GM12864 (cell line): ENCODE measurements at places on chromosomes 6 and 20.
A peak's percentile ranks its signal among the peaks of the same experiment; 100 is the strongest.

- DNase-seq, result no peak
Observed at GRCh38 chr20:13101706-13102105, 92.9 kb downstream of the SPTLC3 start.

- no peak for DNase-seq
Observed at GRCh38 chr6:37314487-37315156, 39.2 kb upstream of the RNF8 start.

DNA sequence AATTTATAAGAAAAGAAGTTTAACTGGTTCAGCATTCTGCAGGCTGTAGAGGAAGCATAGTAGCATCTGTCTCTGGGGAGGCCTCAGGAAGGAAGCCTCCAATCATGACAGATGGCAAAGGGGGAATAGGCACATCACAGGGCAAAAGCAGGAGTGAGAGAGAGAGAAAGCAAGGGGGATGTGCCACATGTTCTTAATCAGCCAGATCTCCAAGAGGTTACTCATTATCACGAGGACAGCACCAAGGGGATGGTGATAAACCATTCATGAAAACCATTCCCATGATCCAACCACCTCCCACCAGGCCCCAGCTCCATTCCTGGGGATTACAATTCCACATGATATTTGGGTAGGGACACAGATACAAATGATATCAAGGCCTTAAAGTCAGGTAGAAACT lies 217.5 kb upstream of the TCF21 start:
- DNase-seq, result no peak

DNA sequence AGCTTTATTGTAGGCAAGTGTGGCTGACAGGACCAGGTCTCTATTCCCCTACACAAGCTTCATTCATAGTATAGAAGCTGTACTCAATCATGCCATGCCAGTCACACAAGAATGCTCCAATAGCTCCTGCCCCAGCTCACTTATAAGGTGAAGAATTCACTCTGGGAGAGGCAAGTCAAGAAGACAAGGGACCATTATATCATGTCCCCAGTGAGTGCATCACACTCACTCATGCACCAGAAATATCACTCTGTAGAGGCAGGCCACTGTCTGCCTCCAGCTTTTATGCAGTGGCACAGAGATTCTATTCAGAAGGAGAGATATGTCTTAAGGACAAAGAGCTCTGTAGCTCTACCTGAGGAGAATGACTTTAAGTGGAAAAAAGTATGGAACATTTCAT lies 263.2 kb downstream of the GJA1 start:
- DNase-seq, result no peak

GRCh38 chr20:25239387-25240370 lies 8.2 kb upstream of the PYGB start:
- no peak for DNase-seq

GRCh38 chr6:135465307-135465706 lies 32.2 kb downstream of the AHI1 start:
- no peak for DNase-seq

DNA sequence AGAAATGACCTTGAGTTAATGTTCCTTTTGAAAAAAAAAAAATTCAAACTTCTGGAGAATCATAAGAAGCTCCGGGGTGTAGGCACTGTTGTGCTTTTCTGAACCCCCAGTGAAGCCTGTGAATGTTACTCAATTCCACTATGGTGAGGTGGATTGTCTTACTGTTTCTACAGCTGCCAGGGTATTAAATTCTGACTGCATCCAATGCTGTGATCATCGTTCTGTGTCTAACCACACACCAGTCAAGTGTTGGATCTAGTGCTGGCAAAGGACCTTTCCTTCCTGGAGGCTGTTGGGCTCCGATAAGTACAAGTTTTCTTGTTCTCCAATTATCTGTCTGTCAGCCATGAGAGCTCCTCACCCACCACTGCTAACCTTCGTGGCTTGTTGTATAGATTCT lies 162.0 kb upstream of the EPHA7 start:
- no peak for DNase-seq

DNA sequence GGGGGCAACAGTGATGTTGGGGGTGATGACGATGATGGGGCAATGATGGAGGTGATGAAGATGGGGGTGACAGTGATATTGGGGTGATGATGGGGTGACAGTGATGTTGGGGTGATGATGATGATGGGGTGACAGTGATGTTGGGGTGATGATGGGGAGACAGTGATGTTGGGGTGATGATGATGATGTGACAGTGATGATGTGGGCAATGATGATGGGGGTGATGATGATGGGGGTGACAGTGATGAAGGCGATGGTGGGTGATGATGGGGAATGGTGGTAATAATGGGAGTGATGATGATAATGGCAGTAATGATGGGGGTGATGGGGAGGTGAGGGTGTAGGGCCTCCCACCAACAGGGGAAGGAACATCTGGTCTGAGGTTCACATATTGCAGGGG lies 150.6 kb downstream of the ERMARD start:
- DNase-seq, result no peak

- no peak for DNase-seq
Observed at GRCh38 chr20:15613530-15613929, 959.7 kb downstream of the KIF16B start.

DNA sequence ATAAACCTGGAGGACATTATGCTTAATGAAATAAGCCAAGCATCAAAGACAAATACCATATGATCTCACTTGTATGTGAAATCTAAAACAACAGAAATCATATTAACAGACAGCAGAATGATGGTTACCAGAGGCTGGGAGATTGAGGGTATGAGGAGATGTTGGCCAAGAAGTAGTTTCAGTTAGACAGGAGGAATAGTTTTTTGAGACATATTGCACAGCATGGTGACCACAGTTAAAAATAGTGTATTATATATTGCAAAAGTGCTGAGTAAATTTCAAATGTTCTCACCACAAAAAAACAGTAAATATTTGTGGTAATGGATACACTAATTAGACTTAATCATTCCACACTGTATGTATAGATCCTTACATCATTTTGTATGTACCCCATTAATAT lies 1.8 kb downstream of the GABRR1 start:
- DNase-seq, result no peak

GRCh38 chr6:143260857-143261256 lies 189.6 kb downstream of the ADAT2 start:
- DNase-seq, result no peak

GRCh38 chr6:106630366-106630765 lies 988 bp downstream of the QRSL1 start:
- DNase-seq, result no peak

- no peak for DNase-seq
Observed at GRCh38 chr6:97423190-97423589, 140.2 kb upstream of the MMS22L start.

DNA sequence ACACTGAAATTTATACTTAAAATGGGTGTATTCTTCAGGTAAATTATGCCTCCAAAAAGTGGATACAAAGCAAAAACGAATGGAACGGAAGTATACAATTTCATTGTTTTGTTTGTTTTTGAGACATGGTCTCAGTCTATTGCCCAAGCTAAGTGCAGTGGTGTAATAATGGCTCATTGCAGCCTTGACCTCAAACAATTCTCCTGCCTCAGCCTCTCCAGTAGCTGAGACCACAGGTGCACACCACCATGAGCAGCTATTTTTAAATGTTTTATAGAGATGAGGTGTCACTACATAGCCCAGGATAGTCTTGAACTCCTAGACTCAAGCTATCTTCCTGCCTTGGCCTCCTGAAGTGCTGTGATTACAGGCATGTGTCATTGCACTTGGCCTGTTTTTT lies 122.2 kb downstream of the MAN1A1 start:
- no peak for DNase-seq

DNA sequence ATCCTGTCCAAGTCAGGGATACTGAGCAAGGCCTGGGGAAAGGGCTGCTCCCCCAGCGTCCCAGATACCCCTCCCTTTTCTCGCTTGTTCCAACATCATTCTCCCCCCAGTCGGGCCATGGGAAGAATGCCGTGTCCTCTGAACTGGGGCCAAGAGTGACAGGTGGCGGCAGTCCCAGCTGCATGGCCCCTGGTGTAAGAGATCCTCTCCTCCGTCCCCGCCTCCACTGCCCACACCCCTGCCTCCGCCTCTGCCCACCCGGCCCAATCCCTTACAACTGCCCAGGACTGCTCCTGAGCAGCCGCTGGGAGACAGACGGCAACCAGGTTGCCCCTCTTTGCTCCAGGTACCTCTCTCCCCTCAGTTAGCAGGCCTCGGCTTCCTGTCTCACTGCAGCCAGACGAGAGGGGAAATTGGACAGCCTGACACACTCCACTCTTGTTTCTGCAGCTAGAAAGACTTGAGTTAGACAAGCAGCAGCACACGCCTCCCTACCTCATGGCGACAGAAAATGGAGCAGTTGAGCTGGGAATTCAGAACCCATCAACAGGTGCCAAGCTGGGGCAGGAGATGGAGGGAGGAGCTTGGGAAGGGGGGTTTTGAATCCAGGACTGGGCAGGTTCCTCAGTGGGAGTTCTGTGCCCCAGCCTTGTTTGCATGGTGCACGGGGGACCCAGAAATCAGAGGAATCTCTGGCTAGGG lies at the start of gene MYLK2:
MYLK2 (plus strand) TSS at position 274 of the 702 bp plus-strand sequence; CDS start at position 499, 225 bp downstream.
- no peak for DNase-seq

- DNase-seq, result no peak
Observed at GRCh38 chr20:31758991-31759390, 19.9 kb downstream of the TPX2 start.

DNA sequence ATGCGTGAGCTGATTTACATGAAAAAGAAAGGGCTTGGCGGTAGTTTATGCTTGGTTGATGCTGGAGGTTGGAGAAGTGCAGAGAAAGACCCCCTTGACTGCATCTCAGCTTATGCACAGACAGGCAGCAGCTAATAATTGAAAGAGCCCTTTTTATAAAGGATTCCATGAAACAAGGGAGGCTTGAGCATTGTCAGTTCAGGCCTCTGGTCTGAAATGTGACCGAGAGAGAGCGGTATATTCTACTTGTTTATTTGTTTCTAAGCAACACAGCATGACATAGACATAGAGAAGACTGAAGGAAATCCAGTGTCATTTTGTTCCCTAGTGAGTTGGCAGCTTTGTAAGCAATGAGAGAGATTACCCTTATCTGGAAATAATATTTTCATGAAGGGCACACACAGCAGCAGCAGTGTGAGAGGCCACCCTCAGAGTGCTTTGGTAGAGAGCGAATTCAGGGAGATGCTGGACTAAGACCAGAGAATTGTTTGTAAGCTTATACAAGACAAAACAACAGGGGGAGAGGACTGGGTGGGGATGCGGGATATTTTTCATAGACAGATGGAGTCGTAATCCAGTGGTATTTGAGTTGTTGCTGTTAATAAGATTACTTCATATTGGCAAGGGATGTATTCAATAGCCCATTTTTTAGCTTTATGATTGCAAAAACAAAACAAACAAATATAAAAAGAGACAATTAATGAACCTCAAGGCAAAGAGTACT lies 34.6 kb upstream of the LAMA2 start:
- DNase-seq, result no peak

GRCh38 chr20:3924304-3925112 lies 35.3 kb downstream of the PANK2 start:
- DNase-seq, result no peak

- DNase-seq, result no peak
Observed at GRCh38 chr20:16974855-16975162, 226.7 kb downstream of the OTOR start.

GRCh38 chr6:6196762-6197161 lies 123.7 kb downstream of the F13A1 start:
- DNase-seq, result no peak

DNA sequence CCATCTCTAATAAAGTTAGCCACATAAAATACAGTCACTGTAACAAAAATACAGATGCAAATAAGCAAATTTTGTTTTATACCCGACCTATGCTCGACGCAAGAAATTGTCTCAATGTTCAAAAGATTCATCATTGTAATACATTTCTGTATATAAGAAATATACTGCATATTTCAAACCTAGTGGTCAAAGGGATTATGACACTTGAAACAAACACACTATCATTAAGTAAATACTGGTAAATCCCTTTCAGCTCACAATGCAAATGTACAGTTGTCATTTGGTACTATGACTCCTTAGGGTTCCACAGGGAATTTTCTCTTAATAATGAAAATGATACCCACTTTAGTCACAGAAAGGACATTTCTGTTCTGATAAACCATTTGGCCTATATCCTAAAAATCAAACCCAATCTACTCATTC lies 2.2 kb downstream of the HIVEP2 start:
- peak; percentile 33 for DNase-seq

- no peak for DNase-seq
Observed at GRCh38 chr20:45765980-45766379, 25.7 kb downstream of the WFDC3 start.

GRCh38 chr6:9250852-9251251 lies 815.5 kb upstream of the SLC35B3 start:
- DNase-seq, result no peak

GRCh38 chr6:156485150-156485549 lies 292.0 kb upstream of the ARID1B start:
- DNase-seq, result no peak

DNA sequence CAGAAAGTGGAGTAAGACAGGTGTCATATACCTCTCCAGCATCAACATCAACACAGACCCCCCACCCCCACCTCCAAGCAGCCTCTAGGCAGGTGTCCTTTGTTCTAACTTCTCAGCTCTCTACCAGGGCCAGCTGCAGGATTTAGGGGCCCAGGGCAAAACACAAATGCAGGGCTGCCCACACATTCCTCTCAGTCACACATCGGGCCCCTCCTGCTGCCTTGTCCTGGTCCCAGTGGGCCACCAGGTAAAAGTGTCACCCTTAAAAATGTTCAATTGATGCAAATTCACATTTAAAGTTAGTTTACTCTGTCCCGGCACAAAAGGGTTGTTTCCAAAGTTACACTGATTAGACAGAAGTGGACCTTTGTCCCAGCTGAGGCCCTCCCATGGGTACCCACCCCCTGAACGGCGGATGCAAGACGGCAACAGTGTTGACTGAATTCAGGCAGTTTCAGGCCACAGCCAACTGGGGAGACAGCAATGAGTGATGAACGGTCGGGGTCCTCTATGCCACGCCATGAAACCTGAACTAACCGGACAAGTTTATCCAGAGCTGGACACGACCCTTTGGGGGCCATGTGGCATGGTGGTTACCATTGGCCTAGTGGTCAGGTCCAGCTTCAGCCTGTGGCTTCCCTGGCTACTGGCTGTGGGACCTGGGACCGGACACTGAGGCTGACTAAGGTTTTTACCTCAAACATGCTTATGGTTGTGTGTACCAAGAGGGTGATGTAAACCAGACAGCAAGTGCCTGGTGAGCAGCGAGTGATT lies 52.2 kb upstream of the UNC93A start:
- DNase-seq, result no peak

GRCh38 chr6:157531986-157532365 lies 151.0 kb downstream of the ZDHHC14 start:
- DNase-seq, result no peak

DNA sequence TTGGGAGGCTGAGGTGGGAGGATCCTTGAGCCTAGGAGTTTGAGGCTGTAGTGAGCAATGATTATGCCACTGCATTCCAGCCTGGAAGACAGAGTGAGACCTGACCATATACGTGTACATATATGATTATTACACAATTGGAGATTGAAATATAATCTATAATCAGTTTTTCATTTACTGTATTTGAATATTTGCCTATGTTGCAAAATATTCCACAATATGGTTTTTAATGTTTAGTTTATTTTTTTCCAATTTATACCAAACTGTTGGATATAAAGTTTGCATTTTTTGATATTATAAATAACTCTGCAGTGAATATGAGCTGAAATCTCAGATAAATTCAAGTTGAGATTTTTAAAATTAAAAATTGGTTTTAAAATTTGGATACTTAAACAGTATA lies 79.6 kb upstream of the SIRPG start:
- no peak for DNase-seq
